ENCODE measurements at places on chromosomes 3 and 15.

DNA sequence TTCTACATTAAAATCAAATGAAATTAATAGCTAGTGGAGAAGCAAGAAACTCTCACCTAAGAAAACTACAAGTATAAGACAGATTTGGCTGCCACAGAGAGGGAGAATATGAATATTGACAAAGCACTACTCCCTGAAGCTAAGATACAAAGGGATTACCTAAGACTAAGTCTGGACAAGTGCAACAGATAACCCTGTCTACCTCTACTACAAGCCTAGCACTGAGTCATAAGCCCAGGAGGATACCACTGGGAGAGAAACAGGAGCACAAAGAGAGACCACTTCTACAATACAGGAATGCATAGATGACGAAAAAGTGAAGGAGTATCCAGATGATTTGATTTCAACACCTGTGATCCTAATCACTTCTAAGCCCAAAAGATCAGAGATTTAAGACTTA, 10.4 kb downstream of the ATP13A4 start:
- DNase-seq: no peak

GRCh38 chr15:70483513-70483912, 279.8 kb downstream of the UACA start:
- no peak for DNase-seq

GRCh38 chr3:53495520-53496391, 1.3 kb downstream of the CACNA1D start:
- no peak for DNase-seq

DNA sequence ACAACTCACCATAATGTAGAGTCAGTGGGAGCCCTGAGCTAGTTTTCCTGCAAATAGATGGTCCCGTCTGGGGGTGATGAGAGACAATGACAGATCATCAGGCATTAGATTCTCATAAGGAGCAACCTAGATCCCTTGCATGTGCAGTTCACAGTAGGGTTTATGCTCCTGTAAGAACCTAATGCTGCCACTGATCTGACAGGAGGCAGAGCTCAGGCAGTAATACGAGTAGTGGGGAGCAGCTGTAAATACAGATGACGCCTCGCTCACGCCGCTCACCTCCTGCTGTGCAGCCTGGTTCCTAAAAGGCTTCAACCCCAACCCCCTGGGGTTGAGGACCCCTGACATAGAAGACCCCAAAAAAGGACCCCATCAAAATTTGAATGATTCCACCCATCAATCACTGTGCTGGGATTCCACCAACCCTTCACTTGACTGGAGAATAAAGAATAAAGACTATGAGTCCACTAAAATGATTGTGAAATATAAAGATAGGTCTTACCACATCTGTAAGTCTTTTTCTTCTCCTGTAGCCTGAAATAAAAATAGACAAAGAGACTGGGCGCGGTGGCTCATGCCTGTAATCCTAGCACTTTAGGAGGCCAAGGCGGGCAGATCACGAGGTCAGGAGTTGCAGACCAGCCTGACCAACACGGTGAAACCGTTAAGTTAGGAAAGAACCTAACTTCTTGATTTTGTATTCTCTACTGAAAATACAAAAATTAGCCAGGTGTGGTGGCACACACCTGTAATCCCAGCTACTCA, 9.9 kb upstream of the UBL7 start:
- no peak for DNase-seq

DNA sequence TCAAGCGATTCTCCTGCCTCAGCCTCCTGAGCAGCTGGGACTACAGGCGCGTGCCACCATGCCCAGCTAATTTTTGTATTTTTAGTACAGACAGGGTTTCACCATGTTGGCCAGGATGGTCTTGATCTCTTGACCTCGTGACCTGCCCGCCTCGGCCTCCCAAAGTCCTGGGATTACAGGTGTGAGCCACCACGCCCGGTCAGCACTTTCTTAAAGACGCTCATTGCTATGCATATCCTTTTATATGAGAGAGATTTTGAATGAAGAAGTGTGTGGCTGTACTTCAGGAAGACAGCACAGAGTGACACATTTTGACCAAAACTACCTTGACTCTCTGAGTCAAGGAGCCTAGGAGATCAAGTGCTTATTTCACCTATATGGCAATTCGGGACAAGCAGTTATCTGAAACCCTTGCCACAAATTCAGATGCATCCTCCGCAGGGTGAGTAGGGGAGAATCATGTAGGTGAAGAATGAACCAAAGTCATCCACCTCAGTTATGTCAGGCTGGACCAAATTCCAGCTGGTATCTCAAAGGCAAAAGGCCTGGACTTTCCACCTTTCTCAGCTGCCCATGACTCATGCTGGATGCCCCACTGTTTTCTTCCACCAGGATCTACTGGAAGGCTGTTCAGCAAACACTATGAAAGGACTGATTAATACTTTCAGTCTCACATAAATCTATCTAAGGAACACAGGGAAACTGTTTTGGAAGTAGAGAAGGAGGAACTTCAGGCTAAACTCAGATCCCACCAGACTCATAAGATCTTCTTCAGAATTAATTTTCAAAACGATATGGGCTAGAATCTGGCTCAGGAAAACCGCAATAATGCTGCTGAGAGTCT, 31.9 kb downstream of the SUSD5 start:
- no peak for DNase-seq

DNA sequence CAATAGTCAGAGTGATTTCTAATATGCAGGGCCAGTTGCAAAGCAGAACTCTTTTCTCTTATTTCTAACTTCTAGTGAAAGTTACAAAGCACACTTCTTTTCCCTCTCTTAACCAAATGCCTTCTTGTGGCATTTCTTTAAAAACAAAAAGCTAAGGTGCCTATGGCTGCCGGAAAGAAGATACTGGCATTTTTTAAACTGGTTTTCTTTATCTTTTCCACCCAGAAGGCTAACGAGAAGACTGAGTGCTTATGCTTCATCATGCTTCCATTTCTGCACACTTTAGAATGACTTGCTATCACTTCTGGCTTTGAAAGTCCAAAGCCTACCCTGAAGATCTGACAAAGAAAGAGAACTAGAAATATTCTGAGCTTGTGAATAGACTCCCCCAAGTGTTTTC, 141.3 kb downstream of the P2RY1 start:
- no peak for DNase-seq

DNA sequence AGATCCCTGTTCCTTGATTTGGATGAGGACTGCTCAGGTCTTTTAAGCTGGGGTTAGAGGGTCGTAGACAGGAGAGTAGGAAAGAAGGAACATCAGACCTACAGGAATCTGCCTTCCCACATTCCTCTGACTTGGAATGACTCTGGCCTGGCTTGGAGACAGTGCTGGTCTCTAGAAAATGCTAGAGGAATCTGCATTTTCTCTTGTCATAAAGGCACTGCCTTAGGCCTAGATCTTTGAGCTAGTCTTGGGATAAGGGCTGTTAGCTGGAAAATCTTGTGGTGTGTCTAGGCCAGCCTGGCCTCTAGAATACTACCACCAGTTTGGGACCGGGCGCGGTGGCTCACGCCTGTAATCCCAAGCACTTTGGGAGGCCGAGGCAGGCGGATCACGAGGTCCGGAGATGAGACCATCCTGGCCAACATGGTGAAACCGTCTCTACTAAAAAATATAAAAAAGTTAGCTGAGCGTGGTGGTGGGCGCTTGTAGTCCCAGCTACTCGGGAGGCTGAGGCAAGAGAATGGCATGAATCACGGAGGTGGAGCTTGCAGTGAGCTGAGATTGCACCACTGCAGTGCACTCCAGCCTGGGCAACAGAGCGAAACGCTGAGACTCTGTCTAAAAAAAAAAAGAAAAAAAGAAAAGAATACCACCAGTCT, 17.3 kb upstream of the BSN start:
- no peak for DNase-seq

DNA sequence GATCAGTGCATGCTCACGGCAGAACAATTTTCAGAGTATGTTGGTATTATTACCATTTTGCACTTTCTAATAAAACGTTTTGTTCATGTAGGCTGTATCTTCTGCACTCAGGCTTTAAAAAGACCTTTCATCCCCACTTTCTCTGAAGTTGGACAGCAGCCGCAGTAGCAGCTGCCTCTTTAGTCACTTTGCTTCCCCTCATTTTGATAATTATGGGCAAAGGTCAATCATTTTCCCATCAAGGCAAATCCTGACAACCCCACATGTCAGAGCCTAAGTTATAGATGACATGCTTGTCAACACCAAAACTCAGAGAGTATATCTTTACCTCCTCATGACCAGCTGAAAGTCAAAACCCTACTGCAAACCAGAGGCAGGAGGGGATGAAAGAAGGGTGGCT, 99.7 kb downstream of the ROBO2 start:
- DNase-seq: no peak

DNA sequence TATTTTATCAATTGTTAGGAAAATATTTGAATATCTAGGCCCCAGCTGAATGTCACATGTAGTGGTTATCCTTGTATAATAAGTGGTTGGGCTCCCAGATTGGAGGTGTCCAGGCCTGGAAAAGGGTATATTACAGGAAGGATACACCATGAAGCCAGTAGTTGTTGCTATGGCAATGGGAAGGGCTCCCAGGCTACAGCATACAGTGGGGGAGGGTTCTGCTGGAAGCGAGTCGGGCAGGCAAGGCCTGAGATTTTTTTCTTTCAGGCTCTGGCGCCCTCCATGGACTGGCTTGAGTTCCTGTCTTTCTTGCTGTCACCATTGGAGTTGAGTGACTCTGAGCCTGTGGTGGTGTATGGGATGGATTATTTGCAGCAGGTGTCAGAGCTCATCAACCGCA, 8.9 kb downstream of the ECE2 start:
- DNase-seq: peak; percentile 14

- no peak for DNase-seq
Observed at GRCh38 chr15:38190501-38190900, 62.1 kb upstream of the SPRED1 start.

DNA sequence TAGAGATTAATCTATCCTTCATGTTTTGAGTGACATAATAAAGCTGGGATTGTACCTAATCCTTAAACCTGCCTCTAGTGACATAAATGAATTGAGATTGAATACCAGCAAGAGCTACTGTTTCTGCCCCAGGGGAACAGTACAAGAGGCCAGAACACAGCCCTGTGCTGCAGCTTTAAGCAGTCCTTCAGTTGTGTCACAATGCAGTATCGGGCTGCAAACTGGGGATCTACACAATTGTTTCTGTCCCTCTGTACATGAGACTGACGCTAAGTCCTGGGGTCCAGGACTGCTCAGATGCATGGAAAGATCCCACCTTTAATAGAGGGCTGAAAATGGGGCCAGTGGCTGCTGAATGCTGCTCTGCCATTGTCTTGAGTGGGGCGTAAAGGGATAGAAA, 87.5 kb downstream of the MINAR1 start:
- DNase-seq: no peak

- no peak for DNase-seq
Observed at GRCh38 chr3:195441476-195441991, 1.3 kb downstream of the ACAP2 start.

DNA sequence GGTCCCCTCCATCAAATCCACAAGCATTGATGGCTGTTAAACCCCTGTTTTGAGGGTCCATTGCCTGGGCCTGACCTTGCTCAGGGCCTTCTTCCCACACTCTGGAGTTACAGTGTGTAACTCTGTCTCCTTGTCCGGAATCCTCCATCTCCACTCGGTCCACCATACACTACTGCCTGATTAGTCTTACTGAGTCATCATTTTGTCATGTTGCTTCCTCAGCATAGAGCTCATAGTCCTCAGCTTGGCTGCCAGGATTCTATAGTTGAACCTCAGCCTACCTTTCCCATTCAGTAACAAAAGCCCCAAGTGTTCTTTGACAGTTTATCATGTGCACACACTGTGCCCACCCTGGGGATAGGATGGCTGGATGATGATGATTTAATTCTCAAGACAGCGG, 113.0 kb downstream of the PDE8A start:
- DNase-seq: no peak

GRCh38 chr15:51374131-51374530, 32.7 kb downstream of the GLDN start:
- no peak for DNase-seq

GRCh38 chr3:53056442-53056841, 10.6 kb upstream of the SFMBT1 start:
- no peak for DNase-seq

DNA sequence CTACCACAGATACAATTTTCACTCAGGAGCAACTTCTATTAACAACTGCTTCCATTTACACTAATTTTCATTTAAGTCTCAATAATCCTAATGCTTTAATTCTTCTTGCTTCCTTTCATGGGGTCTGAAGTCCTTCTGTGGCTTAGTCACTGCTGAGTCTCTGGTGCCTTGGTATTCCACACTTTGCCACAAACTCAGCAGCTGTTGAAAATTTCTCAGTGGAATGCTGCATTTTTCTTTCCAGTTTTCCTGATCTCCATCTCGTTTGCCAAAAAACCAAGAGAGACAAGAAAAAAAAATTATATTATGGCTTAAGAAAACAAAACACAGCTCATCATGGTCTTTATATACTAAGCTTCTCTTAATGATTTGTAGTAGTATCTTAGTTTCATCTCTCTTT, 269.2 kb upstream of the AZI2 start:
- no peak for DNase-seq

- no peak for DNase-seq
Observed at GRCh38 chr15:82890338-82890994, 62.1 kb downstream of the HOMER2 start.

- no peak for DNase-seq
Observed at GRCh38 chr3:11845651-11846050, 1.0 kb downstream of the TAMM41 start.

GRCh38 chr3:100184948-100185570, 70.8 kb upstream of the FILIP1L start:
- DNase-seq: no peak

DNA sequence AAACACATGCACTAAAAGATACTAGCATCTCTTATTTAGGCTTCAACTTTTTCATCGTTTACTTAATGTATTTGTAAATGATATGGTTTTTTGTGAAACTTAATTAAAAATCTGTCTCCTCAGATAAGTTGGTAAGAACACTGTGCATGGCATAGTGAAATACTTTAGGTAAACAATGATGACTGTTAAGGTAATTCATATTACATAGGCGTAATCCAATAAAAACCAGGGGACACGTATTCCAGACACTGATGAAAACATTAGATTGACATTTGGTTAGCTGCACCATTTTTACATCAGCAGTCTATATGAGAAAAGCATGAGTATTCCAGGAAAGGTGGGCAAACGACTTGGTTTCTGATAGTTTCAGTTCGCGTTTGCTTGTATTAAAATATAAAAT, 170.0 kb downstream of the MBNL1 start:
- no peak for DNase-seq

- DNase-seq: no peak
Observed at GRCh38 chr3:148020861-148021260, 611.7 kb downstream of the ZIC1 start.

DNA sequence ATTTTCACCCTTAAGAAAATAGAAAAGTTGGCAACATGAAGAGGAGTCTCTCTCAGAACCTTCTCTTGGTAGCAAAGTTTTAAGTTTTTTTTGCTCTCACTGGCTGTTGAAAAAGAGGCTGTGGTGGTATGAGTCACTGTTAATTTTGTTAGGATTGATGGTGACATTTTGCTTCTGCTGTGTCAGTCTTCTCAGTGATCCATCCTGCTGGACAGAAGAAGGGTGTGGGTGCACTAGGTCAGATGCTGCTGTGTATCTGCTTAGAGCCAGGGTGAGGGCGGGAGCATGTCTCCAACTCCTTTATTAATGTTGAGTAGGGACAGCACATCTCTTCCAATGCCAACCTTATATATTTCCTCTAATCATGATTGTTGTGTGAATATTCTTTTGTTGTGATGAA, 369.5 kb downstream of the FEZF2 start:
- no peak for DNase-seq

- no peak for DNase-seq
Observed at GRCh38 chr3:114874522-114874971, 272.5 kb downstream of the ZBTB20 start.

- no peak for DNase-seq
Observed at GRCh38 chr15:57082054-57082728, 163.7 kb downstream of the TCF12 start.

Data from CD4-positive, alpha-beta T cell treated with Interleukin-15 for 4 hours (primary cell).